Activated T-cell treated with anti-CD3 and anti-CD28 coated beads, Interleukin-2, amount 50 U/mL, for 4 hours (primary cell): ENCODE measurements at places on chromosomes 1 and 21.

GRCh38 chr1:207848234-207848633, 62.7 kb downstream of the CD34 start:
- DNase-seq, result no peak

DNA sequence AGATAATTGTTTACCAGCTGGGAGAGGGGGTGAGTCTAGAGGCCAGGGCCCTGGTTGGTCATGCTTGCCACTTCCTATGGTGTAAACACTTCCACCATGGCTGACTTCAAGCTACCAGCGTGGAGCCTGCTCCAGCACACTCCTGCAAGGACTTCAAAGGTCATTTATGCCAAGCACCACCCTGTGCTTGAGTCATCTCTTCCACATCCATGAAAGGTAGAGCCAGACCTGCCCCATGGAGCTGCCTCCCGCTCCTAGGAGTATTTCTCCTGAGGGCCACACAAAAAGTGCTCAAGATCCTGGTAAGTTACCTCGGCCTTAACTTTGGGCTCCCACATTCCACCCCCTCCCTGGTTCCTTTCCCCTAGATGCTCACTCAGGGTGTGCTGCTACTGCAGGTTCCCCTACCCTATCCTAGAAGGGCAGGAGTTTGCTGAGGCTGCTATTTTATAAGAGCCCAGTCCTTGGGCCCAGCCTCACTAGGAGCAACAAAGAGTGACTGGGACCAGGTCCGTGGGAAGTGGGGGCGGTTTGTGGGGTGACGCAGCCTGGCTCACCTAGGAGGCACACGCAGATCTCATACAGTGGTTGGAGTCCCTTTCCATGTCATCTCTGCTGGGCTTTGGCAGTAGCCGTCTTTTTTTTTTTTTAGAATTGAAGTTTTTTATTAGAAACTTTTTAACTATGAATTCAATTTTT, 2.4 kb downstream of the RAB7B start:
- no peak for DNase-seq

- peak; percentile 3 for DNase-seq
These were observed 1.1 kb downstream of the PERM1 start for GRCh38 chr1:980602-981395.

DNA sequence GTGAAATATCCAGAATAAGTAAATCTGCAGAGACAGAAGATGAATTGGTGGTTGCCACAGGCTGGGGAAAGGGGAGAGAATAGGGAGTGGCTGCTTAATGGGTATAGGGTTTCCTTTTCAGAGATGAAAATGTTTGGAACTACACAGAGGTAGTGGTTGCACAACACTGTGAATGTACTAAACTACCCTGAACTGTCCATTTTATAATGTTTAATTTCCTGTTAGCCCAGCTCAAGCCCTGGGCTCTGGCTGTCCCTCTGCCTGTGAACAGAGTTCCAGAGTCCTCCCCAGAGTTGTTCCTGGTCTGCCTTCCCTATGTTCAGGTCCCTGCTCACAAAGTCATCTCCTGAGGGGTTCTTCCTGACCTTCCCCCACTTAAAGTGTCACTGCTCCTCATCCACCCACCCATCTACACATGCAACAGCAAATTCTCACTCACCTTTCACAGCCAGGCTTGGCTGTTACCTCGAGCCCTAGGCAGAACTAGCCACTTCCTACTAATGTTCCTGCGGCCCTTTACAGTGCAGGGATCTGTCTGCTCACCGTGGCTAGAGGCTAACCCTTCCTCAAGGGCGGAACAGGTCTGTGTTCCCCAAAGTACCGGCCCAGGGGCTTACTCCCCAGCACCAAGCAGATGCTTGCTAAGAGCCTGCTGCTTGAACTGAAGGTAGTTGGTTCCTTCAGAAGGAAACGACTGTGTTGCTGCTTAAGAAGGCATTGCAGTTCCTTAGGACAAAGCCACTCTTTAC, 22.4 kb downstream of the DHCR24 start:
- DNase-seq, result no peak

DNA sequence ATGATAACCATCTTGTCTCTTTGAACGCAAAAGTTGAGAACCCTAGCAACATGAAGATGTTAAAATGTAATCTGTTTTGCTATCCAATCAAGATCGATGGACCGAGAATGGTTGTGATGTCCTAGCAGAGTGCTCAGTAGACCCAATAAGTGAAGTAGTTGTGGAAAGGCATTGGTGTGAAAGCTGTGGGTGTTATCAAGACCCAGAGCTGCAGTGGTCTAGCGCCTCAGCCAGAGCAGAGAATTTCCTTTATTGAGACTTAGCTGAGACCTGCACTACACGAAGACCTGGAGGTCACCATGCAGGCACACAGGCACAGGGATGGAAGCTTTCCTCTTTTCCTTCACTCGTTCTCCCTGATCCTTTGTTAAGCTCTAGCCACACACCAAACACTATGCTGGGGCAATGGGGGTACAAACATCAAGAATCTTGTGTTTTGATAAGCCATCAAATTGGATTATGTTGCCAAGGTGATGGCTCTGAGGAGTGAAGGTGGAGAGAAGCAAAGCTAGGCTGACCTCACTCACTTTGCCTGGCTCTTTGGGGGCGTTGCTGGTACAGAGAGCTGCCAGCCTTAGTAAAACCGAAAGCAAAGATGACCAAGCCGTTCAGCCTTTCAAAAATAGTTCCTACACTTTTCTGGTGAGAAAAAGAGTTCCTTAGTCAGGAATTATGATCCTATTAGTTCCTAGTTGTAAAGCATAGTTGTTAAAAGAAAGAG, 24.1 kb downstream of the METTL13 start:
- no peak for DNase-seq

DNA sequence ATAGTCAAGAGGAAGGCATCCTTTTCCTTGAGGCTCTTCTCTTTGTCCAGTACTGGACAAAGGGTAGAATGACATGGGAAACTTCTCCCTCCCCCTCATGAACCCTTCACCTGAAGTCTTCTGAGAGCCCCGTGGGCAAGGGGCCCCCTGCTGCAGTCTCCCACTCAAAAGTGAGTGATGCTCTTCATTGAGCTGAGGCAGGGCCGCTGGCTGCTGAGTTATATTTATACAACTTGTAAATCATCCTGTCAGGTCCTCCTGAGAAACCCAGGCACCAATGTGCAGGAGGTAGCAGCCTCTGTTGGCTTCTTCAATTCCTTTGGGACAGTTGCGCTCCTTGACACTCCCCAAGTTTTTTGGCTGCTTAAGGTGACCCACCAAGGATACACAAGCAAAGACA, 150.2 kb downstream of the IGSF21 start:
- no peak for DNase-seq

GRCh38 chr1:231761252-231761651, 134.7 kb downstream of the DISC1 start:
- DNase-seq, result no peak

- DNase-seq, result no peak
These were observed 5.8 kb upstream of the IKBKE start for GRCh38 chr1:206464456-206464964.

GRCh38 chr21:44329971-44330681, 9.1 kb downstream of the CFAP410 start:
- DNase-seq, result no peak

DNA sequence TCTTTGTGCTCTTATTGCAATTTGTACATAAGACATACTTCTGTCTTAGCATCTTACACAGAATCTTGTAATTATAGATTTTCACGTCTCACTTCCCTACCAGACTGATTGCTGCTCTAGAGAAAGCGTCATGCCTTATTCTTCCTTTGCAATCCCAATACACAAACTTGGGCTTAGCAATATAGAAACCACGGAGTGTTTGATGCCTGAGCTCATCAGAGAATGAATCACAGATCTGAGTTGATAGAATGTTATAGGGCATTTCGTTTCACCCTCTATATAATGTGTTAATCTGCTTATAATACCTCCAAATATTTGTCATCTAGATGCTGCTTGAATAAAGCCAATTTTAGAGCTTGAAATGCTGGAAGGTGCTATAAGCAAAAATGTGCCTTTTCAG, 6.6 kb downstream of the FMO1 start:
- no peak for DNase-seq

GRCh38 chr1:149937759-149938158, 1.1 kb upstream of the MTMR11 start:
- DNase-seq, result no peak

DNA sequence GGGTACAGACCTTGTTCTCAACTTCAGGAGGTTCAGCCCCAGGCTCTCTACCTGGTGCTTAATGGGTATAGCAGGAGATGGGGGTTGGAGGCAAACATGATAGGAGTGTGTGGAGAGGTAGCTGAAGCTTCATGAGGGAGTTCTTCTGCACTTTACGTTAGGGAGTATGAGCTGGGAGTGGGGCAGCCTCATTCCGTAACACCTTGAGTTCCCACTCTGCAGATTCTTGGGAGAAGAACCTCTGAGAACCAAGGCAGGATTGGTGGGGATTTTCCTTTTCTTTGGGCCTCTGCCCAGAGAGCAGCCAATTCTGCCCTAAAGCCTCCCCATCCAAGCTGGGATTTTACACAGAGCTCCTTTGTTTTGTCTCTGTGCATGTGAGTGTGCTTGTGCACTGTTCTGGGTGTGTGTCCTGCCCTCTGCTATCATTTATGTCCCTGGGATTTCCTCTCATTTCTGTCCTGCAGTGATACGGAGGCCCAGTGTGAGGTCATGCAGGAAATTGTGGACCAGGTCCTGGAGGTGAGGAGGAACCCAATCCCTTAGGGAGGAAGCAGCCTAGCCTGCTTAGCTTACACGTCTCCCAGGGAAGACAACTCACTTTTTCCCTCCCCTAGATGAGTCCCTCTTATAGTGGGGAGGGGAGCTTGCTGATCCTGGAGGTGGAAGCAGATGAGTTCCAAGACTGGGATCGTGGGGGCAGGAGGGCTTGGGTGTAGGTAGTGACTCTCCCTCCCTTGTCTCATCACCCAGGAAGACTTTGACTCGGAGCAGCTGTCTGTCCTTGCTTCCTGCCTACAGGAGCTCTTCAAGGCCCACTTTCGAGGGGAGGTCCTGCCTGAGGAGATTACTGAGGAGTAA, 11.6 kb upstream of the SLC27A3 start:
- no peak for DNase-seq

GRCh38 chr1:67677408-67677807, 7.6 kb upstream of the GADD45A start:
- no peak for DNase-seq

DNA sequence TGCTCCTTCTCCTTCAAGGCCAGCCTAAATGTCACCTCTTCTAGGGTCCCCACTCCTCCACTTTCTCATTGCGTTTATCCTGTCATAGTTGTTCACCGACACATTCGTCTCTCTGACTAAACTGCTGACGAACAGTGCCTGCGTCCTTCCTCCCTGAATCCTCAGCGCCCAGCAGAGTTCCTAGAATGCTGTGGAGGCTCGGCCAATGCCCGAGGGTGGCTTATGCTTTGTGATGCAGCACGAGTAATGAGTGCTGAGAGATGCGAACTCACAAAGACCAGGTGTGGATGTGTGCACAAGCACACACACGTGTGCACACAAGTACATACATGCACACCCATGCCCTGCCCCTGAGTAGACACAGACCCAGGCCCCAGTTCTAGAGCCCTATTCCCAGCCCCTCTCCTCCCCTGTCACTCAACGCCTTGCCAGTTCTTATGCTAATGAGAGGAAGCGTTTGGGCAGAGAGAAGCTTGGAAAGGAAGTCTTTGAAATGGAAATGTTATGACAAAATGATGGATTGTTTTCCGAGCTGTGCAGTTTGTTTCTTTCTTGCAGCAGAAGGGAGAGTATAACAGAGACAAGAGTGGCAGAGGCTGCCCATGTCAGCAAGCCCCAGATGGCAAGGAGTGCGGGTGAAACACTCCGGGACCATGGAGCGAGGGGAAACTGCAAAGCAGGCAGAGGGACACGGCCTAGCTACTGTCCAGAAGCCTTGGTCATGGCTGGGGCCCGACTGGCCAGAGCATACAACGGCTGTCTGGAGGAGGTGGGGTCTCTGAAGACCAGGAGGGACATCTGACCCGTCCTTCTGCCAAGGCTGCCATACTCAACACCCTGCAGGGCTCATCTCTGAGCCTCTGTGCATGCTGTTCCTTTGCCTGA, 24.2 kb downstream of the KCNA10 start:
- DNase-seq, result no peak

GRCh38 chr1:47712596-47713299, 274.9 kb downstream of the FOXD2 start:
- no peak for DNase-seq

GRCh38 chr1:236143104-236143948, 987 bp downstream of the GPR137B start:
- no peak for DNase-seq

GRCh38 chr1:204480515-204480914, 14.1 kb downstream of the PIK3C2B start:
- DNase-seq, result no peak

DNA sequence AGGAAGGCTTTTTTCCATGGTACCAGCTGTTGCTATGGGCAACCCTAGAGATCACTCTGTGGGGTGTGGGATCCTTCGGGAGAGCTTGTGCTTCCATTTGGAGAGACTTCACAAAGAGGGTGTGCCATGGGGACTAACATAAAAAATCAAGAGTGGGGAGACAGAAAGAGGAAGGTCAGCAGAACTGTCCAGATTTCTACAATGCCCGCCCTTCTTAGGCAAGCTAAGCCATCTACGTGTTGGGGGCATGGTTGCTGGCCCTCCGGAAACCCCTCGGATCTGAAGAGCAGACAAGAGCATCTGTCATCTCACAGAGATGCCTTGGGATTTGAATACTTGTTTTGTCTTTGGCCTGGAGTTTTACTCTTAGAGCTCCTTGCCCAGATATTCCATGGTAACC, 83.9 kb upstream of the ZNF648 start:
- no peak for DNase-seq

DNA sequence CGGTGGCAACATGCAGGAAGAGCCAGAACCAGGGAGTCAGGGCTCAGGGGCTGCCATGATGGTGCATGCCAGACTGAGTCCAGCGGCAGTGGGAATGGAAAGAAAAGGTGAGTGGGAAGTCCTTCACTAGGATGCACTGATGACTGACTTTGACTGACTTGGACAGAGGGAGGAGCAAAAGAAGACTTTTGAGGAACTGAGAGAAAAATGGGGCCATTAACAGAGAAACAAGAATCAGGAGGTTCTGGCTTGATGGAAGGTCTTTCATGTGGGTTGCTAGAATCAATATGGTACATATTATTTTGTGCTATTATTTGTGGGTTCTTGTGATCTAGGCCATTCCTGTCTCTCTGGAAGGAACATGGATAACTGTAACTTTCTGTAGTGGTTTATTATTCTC, 454.6 kb upstream of the PROX1 start:
- DNase-seq, result no peak

GRCh38 chr1:150764617-150765101, 919 bp downstream of the CTSS start:
- no peak for DNase-seq

DNA sequence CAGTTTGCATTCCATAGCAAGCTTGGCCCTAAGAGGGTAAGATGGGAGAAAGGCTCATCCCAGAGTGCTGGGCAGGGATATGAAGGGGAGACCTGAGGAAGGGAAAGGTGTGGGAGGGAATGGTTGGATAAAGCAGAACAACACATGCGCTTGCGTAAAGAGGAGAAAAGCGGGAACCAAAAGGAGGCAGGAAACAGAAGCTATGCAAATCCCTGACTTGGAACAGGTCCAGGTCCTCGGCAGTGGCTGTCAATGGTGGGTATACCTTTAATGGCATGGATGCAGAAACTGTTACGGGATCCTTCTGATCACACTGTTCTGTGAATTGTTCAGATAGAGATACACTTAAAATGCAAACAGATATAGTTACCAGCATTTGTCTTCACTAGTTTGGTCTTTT, 455.6 kb downstream of the SIPA1L2 start:
- DNase-seq, result no peak

GRCh38 chr1:40107290-40107959, 10.4 kb upstream of the PPT1 start:
- no peak for DNase-seq
